ENCODE measurements at places on chromosomes 5 and 9.

GRCh38 chr5:93577854-93578812, 2.9 kb downstream of the NR2F1-AS1 start:
- no peak for DNase-seq

DNA sequence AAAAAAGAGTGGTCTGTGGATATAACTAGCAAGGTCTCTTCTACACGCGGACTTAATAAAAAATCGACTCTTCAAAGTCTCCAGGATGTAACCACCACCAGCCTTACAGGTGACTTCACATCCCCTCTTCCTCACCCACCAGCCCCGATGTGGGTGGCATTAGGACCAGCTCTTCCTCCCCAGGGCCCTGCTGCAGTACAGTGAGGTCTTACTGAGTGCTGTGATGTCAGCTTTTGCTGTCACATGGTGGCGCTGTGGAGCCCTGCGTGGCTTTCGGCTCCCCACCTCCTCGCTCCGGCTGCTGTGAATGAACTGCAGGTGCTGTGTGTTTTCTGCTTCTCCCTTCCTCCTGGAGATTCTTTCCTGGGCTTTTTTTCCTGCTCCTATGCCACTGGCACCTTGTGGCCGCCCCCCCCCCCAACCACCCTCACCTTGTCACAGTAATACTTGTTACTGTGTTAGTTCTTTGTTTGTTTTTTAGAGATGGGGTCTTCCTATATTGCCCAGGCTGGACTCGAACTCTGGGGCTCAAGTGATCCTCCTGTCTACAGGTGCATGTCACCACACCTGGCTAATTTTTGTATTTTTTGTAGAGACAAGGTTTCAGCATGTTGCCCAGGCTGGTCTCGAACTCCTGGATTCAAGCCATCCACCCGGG, 15.8 kb upstream of the RAPGEF1 start:
- DNase-seq: peak; percentile 74

GRCh38 chr5:176379881-176380280, 8.5 kb downstream of the NOP16 start:
- DNase-seq: no peak

GRCh38 chr5:759111-759751, 25.3 kb downstream of the ZDHHC11B start:
- DNase-seq: peak; percentile 72

- DNase-seq: no peak
Observed at GRCh38 chr5:74673011-74673790, 11.8 kb upstream of the HEXB start.

DNA sequence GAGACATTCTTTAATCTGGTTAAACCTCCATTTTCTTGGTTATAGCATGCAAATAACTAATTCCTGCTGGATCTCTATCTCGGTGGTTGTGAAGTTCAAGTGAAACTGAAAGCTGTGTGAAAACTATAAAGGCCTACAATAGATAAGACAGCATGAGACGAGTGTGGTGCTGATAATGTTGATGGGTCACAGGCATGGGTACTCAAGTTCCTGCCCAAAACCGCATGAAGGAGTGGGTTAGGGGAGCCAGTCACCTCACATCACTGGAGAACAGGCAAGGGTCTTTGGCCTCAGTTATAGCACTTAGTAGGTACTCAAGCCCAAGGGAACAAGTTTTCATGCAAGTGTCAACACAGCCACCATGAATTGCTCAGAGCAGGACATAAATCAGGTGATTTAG, 16.7 kb downstream of the HMHB1 start:
- DNase-seq: no peak

GRCh38 chr5:70440-70839, 21.5 kb upstream of the PLEKHG4B start:
- no peak for DNase-seq

DNA sequence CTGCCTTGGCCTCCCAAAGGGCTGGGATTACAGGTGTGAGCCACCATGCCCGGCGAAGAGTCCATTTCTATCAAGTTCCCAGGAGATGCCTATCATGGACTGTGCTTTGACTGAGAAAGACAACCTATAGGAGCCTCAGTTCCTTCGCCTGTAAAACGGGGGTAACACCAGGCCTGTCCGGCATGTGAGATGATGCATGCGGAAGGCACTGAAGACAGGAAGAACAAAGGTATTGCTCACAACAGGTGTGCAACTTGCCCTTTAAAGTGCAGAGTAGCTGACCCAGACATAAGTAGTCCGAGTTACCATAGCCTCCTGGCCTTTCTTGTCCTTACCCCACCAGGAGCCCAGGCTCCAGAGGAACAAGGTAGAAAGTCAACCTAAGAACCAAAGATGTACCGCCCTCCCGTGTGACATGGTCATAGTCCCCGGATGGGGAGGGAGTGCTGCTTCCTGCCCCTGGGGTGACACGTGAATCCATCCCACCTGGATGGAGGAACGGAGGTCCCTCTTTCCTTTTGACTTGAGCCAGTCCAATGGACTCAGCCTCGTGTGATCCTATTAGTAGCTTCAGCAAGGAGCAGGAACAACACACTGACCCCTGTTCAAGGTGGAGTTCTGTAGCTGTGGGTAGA, 60.3 kb downstream of the HSPA4 start:
- no peak for DNase-seq

- no peak for DNase-seq
Observed at GRCh38 chr5:54443270-54443669, 12.2 kb upstream of the HSPB3 start.

DNA sequence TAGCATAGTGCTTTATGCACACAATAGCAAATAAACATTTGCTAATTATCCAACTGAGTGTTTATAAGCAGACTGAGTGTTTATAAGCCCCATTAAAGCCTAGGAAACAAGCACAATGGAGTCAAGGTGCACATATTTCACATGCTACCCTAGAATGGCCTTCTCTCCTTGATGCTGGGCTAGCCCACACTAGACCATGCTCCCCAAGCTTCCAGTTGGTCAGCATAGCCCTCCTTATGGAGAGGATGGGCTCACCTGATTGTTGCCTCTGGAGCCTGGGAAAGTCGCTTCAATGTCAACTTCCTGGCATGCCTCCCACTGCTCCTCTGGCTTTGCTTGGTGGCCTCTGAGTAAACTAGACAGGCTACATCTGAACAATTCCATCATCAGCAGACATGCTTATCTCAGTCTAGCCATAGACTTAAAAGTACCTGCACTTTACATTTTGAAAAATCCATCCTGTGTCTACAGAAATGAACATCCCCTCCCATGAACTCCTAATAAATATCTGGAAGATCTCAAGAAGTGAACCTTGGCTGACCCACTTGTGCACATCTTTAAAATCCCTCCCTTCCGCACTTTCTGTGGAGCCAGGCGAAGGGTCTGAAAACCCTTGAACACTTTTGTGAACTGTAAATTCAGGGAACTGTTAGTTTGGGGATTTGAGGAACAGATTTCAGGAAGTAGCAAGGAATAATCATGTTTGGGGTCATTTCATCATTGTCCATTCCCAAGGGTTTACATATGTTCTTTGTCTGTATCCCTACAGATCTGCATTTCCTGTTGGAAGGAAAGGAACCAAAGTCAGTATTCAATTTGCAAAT, 486.6 kb downstream of the ARHGEF28 start:
- no peak for DNase-seq

- peak; percentile 97 for DNase-seq
Observed at GRCh38 chr5:14142827-14143545, at the start of gene TRIO. Gene TRIO, plus strand, starts transcription at chr5:14143342. Its CDS starts 384 bp downstream, at chr5:14143726.

DNA sequence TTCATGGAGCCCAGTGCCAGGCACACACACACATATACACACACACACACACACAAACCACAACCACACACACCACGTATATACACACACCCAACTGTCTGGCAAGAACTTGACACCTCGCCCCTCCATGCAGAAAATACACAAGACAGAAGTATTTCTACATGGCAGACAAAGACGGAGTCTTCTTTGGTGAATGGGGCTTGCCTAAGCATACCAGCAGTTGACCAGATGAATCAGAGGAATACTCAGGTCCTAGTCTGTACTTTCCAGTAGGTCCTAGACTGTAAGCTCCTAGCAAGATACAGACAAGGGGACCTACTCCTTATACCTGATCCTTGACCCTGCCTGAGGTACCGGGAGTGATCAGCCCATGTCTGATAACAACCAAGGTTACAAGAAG, 60.1 kb downstream of the SIL1 start:
- DNase-seq: no peak

- DNase-seq: no peak
Observed at GRCh38 chr9:71490810-71491209, 277.5 kb downstream of the CEMIP2 start.

GRCh38 chr5:178361657-178362445, 129.2 kb upstream of the PHYKPL start:
- DNase-seq: no peak

GRCh38 chr5:127216143-127216542, 74.5 kb upstream of the MEGF10 start:
- no peak for DNase-seq

DNA sequence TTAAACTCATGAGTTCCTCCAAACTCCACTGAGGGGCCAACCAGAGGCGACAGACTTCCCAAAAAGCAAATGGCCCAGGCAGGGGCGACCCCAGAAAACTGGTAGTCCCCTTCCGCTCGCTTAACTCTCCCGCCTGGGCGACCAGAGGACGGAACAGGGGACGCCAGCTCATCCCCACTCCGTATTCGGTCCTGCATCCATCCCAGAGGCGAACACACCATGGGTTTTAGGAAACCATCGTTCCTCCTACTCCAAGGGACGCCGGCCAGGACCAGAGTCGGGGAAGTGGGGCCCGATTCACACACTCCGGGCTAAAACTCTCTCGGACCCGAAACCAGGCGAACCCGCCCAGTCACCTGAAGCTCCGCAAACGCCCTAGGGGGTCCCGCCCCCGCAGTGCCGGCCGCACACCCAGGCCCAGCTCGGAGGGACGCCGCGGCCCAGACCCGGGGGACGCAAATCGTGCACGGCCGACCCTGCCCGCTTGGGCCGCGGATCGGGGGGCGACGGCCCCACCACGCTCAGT, 478 bp downstream of the TEX10 start:
- DNase-seq: peak; percentile 71

- no peak for DNase-seq
Observed at GRCh38 chr9:36492865-36493264, 79.8 kb upstream of the MELK start.

DNA sequence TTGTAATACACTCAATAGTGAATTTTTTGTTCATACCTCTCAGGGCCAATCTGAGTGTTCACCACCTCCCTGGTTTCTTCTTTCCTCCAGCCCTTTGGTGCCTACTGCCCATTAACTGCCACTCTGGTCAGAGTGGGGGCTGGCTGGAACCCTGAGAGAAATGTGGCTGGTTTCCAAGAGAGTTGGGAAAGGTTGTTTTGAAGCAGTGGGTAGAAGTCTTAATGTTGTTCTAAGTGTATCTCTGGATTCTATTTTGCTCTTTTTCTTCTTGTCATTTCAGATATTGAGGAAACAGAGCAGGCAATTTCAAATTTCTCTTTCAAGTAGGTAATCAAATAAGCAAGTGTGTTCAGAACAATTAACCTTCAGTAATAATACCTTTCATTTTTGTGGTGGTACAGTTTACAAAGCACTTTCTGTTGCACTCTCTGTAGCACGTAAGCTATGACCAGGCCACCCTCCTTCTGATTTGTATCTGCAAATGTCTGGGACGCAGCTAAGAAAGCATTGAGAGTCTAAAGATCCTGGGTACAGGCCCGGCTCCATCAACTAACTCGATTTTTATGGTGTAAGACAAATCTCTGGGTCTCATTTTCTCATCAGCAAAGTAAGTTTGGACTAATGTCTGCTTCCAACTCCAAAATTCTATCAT, 8.4 kb downstream of the SLC1A3 start:
- DNase-seq: no peak

DNA sequence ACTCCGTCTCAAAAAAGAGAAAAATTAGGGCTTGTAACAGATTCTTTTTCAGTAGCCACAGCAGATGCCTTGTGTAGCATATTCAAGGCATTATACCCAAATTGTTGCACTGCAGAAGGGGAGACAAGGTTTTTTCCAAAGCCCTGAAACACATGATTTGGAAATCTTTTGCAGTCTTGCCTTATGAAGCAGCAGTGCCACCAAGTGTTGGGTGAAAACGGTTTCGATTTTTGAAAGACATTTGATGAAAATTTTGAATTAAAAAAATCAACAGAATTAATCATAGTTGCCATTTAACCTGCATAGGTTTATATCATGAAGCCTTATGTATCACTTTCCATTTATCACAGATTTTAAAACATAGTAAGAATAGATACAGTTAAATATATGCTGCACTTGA, 479.5 kb downstream of the TAF11L14 start:
- DNase-seq: no peak

GRCh38 chr5:50325237-50325832, 115.8 kb downstream of the EMB start:
- no peak for DNase-seq

- DNase-seq: no peak
Observed at GRCh38 chr9:35073279-35073612, 821 bp upstream of the VCP start.

- DNase-seq: no peak
Observed at GRCh38 chr9:79266986-79267385, 304.8 kb upstream of the TLE4 start.

DNA sequence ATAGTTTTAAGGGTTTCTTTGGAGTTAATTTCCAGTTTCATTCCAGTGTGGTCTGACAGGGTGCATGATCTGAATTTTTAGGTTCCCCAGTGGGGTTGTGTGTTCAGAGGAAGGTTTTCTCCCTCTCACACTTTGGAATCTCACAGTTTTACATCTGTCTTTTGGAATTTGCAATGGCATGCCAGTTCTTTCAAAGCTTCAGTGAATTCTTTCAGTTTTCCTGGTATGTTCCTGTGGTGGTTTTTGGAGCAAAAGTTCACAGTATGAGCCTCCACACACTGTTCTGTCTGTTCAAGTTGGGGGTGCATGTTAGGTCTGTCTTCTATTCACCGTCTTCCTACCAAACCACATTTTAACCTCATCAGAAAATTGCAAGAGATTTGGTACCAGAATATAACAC, 624.2 kb downstream of the KCTD16 start:
- DNase-seq: no peak

GRCh38 chr5:68382640-68383039, 167.1 kb downstream of the PIK3R1 start:
- peak; percentile 41 for DNase-seq

- no peak for DNase-seq
Observed at GRCh38 chr5:131064669-131065371, 100.2 kb downstream of the HINT1 start.

DNA sequence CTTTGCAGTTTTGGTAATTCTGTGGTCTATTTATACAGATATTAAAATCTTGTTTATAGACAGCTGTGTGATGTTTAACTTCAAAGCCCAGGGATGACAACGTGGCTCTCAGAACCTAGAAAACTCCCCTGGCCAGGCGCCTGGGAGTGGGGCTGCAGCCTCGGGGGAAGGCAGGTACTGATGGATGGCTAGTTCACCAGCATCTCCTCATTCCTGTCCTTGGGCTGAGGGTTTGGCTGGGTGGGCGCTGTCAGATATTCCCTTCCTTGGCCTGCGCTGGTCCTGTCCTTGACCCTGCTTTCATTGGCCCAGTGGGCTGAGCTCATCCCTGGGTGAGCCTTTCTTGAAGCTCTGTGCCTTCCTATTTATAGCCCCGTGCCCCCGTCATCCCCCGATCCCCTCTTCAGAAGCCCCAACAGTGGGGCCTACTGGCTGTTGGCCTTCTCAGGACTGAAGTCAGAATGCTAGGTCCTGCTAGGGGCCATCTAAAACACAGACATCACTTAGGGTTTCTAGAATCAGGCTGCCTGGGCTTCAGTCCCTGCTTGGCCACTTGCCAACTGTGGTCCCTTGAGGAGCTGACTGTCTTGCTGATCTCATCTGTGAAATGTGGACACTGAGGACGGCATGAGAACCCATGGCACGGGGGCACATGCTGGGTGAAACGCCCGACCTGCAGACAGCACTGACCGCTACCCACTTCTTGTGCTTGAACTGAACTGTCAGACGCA, 20.9 kb downstream of the SH3GLB2 start:
- DNase-seq: peak; percentile 65

All from tibial artery (tissue), 4 donors.